ENCODE measurements at places on chromosomes 13 and 19.

DNA sequence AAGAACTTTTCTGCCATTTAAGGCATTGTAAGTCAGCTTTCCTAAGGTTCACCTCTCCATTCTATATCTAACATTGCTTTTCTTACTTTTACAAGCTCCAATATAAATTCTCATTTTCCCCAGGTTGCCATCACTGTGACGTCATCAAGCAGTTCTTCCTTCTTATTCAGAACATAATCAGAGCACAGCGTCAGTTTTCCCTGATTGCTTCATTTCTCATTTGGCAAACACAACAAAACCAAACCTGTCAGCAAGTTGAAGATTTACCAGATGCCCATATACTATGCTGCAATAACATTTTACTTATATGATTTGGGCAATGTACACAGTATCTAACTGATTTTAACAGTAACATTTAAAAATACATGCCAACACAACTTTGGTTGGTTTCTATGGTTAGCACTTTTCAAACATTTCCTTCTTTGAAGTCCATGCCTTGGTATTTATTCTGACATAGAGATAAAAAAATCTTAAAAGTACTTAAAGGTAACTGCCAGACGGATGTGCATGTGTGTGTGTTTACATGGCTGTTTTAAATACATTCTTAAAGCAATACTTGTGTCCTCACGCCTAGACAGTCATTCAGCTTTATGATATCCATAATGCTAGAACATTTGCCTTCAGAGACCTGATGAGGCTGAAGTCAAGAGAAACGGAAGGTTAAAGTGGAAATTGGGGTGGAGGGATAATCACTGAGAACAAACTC lies 264.0 kb downstream of the KLF12 start:
- no peak for DNase-seq

DNA sequence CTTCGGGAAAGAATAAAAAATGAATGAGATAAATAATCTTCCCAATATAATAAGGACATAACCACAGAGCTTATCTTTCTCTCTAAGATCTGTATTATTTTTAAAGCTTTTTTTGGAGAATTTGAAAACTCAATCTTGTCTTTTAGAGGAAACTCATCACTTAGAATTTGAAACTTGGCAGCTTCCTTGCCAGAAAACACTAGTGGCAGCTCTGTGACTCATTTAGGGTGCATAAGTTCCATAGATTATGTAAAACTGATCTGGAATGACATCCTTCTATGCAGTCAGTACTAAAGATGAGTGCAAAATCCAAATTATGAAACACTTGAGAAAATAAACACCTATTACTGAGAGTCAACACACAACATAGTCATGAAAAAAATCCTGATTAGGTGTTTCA lies 848.0 kb downstream of the DACH1 start:
- DNase-seq = no peak

DNA sequence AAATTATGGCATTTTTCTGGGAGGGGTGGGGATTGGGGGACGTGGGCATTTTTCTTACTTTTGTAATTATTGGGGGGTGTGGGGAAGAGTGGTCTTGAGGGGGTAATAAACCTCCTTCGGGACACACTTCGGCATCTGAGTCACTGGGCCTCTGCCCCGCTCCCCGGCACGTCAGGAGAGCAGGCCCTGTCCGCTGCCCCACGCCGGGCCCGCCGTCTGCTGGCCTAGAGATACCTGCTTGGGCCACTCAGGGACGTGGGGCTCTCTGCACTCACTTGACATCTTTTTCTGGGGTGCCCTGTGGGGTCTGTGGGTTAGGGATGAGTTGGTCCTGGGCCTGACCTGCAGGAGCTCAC lies 3.5 kb upstream of the FTL start:
- no peak for DNase-seq

- peak; percentile 59 for DNase-seq
Measured at GRCh38 chr13:107211073-107211472, 643.1 kb upstream of the ARGLU1 start.

DNA sequence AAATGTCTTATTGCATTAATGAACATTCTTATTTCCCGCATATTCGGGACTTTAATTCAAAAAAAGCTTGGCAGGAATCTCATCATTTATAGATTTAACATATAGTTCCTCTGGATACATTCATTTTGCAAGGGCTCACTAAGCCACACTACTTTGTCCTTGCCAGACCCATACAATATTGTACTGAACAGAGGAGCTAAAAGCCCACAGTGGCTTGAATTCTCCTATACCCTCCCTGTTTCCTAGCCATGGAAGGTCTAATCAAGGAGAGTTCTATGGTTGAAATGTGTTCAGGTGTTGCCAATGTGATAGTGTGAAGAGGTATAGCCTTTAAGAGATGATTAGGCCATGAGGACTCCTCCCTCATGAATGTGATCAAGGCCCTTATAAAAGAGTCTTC lies 298.9 kb downstream of the ENOX1 start:
- DNase-seq = no peak

DNA sequence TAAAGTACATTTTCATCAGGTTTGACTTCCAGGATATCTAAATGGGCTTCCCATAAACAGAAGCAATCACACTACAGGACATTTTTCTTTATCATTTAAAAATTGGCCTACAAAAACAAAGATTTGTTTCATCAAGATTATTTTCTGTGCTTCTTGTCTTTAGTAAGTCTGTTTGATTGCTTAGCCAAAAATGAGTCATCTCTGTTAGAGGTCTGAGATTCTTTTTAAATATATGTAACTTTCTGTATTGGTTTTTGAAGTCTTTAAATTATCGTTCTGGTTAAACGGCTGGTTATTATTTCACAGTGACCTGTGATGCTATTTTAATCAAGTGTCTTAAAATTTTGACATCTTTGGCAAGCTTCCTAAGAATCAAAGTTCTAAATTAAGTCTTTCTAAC lies 62.7 kb downstream of the SLITRK1 start:
- no peak for DNase-seq

DNA sequence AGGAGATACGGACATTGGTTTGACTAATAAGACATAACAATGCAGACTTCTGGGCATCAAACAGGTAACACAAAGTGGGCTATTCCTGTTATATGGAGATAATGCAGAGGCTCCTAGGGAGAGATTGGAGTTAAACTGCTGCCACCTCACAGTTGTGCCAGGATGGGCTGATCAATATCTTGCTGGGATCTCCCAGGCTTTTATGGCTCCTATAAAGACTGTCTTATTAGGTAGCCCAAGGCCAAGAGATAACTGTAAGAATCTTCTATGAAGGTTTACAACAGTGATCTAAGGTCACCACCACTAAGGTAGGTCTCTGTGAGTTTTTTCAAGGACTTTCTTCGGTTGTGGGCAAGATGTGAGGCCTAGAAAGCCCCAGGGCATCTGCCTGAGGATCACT lies 345.8 kb downstream of the KLF5 start:
- no peak for DNase-seq

DNA sequence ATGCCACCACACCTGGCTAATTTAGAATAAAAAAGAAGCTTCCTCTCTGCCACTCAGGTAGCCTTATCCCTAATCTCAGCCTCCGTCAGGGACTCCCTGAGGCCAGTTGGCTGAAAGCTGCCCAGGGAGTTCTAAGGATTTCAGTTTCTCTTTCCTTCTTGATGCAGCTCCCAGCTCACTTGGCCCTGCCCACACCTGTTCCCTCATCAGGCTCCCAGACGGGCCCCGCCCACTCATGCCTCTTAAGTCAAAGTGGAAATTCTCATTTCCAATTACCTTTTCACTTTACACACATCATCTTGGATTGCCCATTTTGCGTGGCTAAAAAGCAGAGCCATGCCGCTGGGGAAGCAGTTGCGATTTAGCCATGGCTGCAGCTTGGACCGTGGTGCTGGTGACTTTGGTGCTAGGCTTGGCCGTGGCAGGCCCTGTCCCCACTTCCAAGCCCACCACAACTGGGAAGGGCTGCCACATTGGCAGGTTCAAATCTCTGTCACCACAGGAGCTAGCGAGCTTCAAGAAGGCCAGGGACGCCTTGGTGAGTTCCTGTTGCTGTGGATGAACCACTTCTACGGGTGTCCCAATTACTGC lies at the start of gene IFNL1:
Gene IFNL1 (plus strand): TSS at position 353 of the 591 bp plus-strand sequence. CDS start 15 bp downstream, at position 368.
- DNase-seq = no peak
